ENCODE measurements at places on chromosomes 16 and 17.

GRCh38 chr17:43211123-43211479, 574 bp upstream of the TMEM106A start:
- DNase-seq = no peak

GRCh38 chr17:41835800-41836549, at the start of gene NT5C3B:
TSS of gene NT5C3B (minus strand) at chr17:41836232. CDS start at chr17:41836193, 39 bp downstream.
- DNase-seq = peak; percentile 44

DNA sequence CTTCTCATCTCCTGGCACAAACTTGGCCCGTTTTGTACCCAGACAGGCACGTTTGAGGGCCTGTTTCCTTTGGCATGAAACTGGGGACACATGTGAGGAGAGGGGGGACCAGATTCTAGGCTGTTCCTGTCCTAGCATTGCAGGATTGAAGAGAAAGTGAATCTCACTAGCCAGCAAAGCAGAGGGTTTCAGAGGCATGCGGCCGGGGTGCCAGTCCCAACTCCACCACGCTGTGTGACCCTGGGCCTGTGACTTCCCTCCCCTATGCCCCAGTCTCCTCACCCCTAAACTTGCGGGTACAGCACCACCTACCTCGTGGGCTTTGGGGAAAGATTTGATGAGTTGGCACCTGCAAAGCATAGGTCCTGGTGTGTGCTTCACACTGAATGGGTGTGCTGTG, 53.5 kb upstream of the CIBAR2 start:
- DNase-seq = no peak

DNA sequence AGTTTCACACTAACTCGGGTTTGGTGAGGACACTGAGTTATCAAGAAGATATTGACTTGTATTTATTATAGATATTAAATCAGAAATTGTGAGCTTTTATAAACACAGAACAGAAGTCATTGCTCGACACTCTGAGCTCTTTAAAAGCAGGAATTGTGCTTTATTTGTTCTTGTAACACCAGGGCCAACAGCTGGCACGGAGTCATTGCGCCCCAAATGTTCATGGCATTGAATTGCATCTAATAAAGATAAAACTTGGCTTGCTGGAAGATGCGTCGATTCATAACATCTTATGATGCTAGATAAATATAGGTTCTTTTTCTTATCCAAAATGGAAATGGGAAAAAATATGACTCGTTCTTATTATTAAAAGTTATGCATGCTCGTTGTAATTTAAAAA, 11.8 kb upstream of the MLYCD start:
- no peak for DNase-seq

DNA sequence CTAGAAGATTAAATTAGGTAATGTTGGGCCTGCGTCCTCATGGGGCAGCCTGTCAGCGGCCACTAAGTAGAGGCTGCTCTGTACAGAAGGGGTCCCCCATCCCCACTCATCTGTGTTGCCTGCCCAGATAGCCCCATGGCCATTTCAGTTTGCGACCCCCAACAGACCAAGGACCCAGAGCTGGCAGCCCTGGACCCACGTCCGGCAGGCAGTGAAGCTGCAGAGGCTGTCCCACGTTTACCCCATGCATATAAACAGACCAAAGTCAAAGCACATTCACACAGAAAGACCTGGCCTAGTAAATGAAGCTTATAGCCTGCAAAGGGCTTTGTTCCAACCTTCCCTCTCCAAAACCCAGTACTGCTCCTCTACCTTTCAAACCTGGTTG, 4.6 kb downstream of the PDF start:
- DNase-seq = no peak

DNA sequence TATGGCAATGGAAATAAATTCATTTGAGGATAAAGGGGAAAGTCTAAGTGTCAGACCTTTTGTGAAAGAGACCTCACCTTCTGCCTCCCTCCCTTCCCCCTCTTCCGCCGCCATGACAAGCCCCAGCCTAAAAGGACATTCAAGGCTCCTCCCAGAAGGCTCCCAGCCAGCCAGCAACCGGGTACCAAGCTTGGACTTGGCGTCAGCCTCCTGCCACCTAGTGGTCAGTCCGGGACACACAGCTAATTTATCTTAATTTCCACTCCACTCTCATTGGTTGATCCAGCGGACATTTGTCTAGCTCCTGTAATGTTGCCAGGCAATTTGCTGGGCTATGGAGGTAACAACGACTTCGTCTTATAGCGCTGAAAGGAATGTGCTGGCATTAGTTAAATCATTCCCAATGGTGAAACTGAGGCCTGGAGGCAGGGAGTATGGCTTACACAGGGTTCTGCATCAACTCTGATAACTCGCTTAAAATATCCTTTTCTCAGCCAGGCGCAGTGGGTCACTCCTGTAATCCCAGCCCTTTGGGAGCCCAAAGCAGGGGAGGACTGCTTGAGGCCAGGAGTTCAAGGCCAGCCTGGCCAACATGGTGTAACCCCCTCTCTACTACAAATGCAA, 19.3 kb upstream of the CLEC3A start:
- DNase-seq = peak; percentile 42

GRCh38 chr17:4566785-4567184, 6.4 kb upstream of the GGT6 start:
- peak; percentile 87 for DNase-seq

- DNase-seq = no peak
Observed at GRCh38 chr17:43939886-43940285, 2.4 kb downstream of the PPY start.

DNA sequence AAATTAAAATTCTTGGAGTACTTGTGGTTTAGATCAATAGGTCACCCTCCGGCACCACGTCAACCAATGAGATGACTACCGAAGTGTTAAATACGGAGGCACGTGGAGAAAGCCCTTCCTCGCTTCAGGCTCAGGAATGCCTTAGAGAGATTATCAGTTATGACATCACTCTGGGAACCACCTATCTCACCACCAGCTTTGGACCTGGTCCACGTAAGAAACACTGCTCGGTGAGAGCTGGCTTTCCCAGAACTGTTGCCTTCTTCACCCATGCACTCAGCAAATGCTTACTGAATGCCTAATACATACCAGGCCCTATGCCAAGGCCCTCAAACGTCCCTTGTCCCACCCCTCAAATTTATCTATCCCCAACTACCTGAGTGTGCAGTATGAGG, 71.3 kb downstream of the SMG6 start:
- no peak for DNase-seq

DNA sequence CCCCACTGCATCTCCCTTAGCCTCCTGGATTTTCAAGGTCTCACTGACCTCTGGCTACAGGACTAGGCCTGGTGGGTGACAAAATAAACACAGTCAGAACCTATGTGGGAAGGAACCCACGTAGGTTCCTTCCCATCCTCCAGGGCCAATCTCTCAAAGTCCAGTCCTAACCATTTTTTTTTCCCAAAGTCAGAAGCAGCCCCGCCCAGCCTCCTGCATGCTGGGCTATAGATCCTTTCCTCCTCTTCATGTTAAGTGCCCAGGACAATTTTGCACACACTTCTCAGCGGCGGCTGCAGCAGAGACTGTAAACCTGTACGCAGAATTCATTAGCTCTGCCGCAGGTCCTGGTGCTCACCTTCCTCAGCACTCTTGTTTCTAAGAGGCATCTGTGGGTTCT, 285.8 kb downstream of the NPIPA8 start:
- no peak for DNase-seq

DNA sequence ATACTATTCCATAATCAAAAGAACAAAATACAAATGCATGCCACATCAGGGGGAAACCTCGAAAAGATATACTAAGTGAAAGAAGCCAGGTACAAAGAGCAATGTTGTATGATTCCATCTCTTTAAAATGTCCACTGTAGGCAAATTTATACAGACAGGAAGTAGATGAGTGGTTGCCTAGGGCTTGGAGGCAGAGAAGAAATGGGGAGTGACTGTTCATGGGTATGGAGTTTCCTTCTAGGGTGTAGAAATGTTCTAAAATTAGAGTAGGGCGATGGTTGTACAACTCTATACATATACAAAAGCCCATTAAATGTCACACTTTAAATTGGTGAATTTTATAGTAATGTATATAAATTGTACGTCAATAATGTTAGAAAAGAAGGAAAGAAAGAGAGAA, 128.1 kb downstream of the MAF start:
- no peak for DNase-seq

DNA sequence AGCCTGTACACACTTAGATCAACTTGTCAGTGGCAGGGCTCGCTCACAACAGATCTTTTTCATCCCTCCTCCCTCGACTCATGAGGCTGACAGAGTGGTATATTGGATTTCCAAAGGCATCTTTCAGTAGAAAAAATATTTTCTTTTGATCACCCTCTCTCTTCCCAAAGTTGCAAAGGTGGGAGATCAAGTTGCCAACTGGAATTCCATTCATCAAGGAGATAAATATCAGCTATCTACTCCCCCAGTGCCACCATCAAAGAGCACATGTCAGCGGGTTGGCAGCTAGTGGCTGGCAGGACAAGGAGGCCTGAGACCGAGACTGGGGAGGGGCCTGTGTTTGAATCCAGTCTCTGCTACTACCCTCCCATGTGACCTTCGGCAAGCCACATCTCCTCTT, 539.7 kb upstream of the CDH11 start:
- no peak for DNase-seq

DNA sequence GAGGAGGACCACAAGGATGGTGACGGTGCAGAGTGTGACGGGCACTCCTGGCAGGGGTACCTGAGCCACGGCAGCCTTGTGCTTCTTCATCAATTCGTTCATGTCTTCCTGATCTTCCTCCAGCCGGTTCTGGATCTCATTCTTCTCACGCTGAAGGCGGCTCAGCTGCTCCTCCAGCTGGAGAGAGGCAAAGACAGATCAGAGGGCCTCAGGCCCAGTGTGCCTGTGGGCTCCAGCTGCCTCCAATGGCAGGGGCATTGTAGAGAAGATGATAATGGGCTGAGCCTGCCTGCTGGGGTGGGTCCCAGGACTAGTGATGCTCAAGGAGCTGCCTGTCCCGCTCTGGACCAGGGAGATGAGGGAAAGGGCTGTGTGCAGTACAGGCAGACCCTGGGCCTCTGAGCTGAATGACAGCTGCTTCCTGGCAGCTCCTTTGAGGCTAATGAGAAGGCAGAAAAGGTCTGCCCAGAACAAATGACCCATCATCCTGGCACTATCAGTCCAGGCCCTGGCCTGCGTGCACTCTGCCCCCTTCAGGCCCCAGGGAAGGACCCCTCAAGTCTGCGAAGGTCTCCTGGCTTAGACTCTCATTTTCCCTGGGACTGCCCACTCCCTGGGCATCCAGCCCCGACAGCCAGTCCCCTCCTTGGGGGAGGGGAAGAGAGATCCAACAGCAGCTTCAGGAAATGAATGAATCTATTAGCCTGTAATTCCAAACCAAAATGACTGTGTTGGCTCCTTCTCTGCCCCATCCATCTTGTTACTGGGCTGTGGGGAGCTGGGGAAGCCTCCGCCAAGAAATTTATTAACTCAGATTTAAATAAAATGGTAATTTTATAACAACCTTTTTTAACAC, 48.0 kb downstream of the PIPOX start:
- peak; percentile 62 for DNase-seq

- no peak for DNase-seq
Observed at GRCh38 chr17:59327981-59328290, 3.5 kb upstream of the YPEL2 start.

- DNase-seq = peak; percentile 40
Observed at GRCh38 chr17:42403150-42403549, 14.9 kb upstream of the STAT3 start.

DNA sequence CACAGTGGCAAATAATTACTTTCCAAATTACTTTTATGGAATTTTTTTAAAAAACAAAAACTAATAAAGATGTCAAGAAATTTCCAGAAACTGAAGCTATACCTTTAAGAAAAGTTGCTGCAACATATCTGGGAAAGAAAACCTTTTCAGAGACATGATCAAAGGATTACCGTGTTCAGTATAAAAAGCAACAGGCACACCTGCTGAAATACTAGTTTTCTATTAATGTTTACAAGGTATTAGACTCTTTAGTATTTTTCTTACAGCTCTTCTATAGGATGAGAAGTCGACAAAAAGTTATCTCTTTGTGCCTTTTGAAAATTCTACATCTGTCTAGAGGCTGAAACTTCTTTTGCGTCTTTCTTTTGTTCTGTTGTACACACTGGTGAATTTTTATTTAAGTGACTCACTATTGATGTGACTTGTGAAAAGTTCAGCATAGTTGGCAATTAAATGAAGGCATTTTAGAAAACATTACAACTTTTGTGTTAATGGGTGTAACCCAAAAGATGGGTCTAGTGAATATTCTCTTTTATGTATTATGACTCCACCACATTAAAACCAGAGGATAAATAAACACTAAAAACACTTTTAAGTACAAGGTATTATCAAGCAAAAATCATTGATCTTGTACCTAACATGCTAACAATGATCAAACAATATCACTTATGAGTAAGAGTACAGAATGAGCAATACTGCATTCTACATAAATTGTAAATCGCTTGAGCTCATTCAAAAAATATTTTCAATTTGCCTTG, 23.8 kb downstream of the NACA2 start:
- DNase-seq = no peak

DNA sequence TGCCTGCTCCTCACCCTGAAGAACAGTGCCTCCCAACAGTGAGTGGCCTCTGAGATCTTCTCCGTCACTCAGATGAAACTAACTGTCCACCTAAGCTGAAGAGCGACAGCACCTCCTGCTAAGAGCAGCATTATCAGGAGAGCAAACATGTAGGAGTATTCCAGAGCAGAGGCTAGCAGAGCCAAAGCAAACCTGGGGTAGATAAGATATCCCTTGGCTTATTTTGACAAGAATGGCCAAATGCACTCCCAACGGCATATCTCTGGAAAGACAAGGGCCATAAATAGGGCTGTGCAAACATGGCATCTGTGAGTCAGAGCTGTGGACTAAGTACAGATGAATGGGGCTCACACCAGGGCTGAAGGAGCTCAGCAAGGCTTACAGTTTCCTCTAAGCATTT, 96.3 kb downstream of the NDEL1 start:
- DNase-seq = no peak

DNA sequence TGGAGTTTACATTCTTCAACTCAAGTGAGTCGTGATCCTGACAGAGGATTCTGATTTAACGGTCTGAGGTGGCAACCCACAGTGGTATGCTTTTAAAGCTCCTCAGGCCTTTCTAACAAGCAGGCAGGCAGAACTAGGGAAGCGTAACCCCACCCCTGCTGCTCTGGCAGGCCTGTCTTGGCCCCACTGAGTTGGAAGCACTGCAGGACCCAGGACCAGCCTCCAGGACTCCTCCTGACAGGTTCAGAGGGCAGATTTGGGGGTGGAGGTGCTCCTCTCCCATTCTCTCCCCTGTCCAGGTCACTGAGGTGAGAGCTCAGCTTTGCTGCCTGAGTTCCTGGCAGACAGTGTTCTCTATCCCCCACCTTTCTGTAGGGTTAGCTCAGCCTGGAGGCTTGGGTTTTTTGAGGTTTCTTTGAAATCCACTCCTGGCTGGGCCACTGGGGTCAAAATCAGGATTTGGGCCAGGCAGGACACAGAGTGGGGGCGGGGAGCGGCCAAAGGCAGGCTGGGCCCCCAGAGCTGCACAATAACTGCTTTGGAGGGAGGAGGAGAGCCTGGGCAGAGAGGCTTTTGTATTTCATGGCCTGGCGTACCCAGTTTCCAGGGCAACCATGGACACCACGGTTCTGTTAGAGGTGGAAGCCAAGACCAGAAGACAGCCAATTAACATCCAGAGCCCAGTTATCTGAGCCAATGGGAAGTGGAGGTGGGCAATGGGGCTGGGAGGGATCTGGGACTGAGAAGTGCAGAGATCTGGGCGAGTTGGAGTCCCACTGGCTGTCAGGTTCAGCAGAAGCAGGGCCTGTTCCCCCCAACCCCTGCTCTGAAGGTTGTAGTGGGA, 9.5 kb downstream of the MRPL27 start:
- no peak for DNase-seq

Data from NCI-H1694 treated with DMSO at 0.1 percent for 48 hours (cell line).